ENCODE measurements at places on chromosomes 7 and 10. TPM values are rescaled to one million over a fixed set of nuclear protein-coding genes. Genes with fewer than 3 reads are reported as not detected.

KIAA1217 gene
- 2.8 TPM for total RNA-seq

SNX10 gene
- 1.3 TPM for total RNA-seq

ADAM12 gene
- total RNA-seq, result 0.65 TPM

LLCFC1 gene
- not detected for total RNA-seq

TCAF2 gene
- 3.0 TPM for total RNA-seq
